ENCODE measurements at places on chromosomes 11 and 22.

DNA sequence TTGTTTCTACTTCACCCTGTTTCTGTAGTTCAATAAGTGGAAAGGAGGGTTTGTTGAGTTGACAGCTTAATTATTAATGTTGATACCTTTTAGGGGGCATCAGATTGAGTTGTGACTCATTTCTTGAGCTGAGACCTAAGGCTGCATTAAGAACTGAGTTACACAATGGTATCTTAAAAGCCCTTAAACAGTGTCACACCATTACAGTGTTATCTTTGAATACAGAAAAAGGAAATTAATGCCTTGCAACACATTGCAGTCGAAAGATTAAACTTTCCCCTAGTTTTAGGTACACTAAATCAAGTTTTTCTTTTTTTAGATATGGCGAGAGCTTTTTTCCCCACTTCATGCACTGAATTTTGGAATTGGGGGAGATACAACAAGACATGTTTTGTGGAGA lies 16.7 kb downstream of the PAFAH1B2 start:
- DNase-seq, result no peak

DNA sequence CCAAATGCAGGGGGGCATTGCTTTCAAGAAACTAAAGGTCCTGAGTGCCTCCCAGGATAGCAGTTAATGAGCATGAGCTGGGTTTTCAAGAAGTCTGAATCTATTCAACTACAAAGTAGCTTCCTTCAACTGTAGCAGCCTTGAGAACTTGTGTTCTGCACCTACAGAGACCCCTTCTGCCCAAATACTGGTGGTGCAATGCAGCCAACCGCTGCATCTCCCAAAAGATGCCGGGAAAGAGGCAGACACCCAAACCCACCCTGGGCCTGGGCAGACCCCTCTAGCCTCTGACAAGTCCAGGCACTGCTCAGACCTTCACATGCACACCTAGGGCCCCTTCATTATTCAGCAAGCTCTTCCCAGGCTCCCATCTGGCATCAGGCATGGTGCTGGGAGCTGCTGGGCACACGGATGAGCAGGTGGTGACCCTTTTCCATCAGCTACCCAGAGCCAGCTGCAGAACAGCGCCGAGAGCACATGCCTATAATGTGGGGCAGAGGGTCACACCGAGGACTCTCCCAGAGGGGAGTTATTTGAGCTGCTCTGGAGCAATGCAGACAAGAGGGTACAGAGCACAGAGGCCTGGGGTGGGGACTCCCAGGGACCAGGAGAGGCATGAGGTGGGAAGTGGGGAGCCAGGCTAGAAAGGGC lies 44.9 kb upstream of the ETS1 start:
- no peak for DNase-seq

DNA sequence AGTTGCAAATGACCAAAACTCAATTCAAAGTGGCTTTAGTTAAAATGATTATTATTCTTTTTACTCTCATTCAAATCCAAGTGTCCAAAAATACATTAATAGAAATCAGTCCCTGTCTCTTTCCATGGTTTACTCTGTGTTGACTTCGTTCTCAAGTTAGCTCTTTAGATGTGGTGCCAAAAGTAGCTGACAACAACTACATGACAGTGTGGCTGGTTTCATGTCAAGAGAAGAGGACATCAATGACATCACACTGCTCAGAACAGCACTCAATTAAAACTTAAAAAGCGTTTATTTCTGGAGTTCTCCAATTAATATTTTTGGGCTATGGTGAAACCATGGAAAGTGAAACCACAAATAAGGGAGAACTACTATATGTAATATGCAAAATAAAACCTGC lies 1746.9 kb downstream of the LRRC4C start:
- no peak for DNase-seq

DNA sequence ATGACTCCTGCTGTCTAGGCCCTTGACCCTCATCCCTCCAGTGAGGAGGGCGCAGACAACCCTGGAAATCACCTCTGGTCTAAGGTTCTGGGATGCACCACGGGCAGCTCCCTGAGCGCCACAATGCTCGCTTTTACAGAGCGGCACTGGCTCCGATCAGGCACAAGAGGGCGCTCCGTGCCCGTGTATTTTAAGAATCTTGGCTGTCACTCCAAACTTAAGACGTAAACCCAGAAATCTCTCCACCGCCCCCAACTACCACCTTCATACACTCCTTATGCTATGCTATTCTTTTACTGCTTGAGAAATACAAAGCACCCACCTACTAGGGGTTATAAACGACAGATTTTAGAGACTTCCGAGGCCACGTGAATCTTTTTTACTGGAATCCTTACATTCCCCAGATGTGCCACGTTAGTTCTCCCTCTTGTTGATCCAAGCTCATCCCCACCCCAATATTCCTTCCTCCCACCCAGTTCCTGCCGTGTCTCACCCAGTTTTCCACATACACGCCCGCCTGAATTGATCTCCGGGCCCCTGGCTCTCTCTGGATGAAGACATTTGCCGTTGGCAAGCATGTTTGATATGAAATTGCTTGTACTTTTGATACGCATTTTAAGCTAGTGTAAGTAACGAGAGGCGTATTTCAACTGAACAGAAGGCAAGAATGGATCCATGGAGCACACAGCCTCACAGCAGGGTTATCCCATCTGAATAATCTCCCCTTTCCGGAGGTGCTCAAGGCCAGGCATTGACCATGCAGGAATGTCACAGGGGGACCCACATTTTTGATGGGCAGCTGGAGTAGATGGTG lies 453.5 kb downstream of the OPCML start:
- no peak for DNase-seq

DNA sequence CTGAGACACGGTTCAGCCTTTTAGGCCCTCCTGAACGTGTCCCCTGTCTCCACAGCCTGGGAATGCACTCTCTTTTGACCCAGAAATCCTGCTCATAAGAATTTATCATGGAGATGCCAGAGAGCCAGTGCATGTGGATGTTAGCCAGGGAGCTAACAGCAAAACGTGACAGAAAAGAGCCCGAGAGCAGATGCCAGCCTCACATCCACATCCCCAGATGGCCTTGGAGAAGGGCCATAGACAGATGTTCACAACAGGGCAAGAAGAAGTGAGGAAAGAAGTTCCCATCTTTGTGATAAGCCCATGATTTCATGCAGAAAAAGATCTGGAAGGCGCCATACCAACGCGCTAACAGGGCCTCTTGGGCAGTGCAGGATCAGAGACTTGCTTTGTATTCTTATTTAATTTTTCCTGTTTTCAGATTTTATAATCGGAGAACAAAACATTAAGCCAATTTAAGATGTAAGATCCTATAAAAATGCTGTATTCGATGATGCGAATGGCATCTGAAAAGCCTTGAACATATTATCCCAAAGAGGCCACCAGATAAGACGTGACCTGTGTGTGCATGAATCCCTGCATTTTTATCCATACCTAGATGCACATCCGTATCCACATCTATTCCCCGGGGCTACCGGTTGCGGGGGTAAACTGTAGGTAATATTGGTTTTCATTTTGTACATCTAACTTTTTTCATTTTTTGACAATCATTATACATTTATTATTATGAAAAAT lies 48.7 kb downstream of the IGLL5 start:
- no peak for DNase-seq

DNA sequence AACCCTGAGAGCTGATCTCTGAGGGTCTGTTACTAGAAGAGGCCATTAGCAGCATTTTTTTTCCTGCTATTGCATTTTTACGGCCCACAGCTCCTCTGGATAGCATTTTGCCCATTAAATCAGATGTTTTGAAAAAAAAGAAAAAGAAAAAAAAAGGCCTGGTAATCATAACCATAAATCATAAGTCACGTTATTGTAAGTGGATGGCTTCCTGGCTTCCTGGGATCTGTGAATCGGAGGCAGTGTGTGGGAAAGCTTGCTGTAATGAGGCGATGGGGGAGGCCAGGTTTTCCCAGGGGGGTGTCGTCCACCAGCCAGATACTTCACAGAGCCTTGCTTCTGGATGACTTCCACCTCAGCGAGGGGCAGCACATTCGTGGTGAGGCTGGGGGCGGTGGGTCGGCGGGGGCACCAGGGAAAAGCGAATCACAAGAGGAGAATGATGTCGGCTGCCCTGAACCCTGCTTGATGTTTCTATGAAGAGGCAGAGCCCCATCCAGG lies 106.5 kb upstream of the SYT13 start:
- DNase-seq, result no peak

- no peak for DNase-seq
Measured at GRCh38 chr11:121452609-121453150, at the start of gene SORL1-AS1. TSS of gene SORL1-AS1 (minus strand) at chr11:121452967.

DNA sequence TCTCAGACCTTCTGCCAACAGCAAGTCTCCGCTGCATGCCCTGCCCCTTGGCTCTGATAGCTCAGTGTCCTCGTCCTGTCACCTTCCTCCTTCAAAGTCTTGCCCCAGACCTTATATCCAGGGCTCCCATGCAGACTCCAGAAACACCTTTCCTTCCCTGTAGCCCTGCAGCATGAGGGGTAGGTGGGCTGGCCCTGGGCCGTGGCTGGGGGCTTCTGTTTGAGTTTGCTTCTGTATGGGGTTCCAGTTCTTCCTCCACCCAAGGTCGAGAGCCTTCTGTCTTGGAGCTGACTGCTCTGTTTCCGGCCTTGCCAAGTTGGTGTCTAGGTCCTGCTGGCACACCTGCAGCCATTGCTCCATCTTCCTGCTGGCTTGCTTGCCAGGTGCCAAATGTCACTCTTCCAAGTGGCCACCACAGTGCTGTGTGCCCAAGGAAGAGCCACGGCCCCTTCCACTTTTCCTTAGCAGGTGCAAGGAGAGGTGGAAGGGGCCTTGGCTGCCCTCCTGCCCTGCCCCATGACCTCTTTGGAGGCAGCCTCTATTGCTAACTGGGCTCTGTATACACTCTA lies 74.8 kb upstream of the NECTIN1 start:
- no peak for DNase-seq

GRCh38 chr11:9077164-9077563 lies 14.2 kb downstream of the SCUBE2 start:
- DNase-seq, result no peak

DNA sequence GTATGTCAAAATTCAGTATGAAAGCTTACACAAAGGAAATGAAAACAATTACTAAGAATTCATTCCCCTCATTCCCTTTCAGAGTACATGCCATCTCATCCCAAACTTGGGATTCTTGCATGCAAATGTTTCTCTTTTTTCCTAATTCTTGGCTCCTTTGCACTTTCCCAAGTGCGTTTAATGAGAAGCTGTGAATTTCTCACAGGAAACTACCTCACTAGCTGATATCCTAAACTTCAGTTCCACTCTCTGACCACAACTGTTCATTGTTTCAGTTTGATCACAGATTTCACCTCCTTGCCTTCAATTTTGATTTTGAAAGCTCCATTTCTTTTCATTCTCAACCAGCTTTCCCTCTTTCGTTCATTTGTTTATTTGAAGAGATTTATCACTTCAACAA lies 5.9 kb upstream of the ARL14EP start:
- no peak for DNase-seq

- peak; percentile 56 for DNase-seq
Measured at GRCh38 chr22:42399315-42400271, 32.6 kb downstream of the NFAM1 start.

GRCh38 chr11:44311339-44312261 lies 1.7 kb upstream of the ALX4 start:
- no peak for DNase-seq

DNA sequence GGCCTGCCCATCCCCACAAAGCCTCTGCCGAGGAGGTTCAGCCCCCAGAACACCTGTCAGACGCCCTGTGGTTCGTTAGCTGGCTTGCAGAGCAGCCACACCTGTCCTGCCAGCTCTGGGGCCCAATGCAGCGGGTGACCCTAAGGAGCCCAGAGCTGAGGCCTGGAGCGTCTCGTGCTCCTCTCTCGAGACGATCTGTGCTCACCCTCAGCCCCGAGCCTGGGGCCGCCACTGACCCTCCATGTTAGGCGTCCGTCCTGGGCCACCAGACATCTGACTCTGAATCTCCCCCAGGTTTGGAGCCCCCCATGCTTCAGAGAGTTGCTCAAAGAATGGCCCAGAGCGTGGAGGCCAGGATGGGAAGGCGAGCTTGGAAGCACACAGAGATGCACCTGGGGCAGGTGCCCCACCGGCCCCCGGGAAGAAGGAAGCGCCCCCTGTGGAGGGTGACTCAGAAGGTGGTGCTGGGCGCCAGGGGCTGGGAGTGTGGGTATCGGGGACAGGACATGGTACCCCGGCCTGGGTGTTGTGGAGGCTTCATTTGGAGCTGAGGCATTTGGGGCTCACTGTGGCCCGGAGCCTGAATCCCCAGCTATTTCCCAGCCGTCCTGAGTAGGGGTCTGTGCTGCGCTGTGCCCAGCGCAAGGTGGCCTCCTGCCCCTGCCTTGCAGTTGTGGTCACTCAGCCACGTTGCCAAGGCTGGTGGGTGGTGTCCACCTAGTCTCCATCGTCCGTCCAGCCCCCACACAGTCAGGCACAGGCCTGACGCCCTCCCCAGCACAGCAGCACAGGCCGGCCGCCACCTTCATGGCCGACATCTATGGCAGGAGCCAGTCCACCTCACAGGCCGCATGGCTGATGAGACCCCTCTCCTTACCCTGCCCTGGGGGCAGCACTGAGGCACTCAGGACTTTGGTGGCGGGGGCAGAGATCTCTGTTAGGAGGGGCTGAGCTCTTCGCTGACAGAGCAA lies 36.2 kb downstream of the SBF1 start:
- no peak for DNase-seq

DNA sequence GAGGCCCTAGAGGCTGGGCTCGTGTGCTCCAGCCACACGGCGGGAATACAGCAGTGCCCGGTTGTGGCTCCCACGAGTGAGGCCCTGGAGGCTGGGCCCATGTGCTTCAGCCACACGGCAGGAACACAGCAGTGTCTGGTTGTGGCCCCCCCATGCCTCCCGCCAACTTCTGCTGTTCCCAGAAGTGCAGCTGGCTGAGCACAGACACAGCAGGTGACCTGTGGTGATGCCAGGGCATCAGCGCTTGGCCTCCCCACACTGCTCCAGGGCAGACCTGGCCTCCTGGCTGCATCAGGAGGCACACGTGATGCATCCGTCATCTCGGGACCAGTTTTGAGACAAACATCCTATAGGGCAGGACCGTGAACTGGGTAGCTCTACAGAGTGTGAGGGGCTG lies 110.3 kb downstream of the KCNQ1OT1 start:
- no peak for DNase-seq

- DNase-seq, result no peak
Measured at GRCh38 chr11:64848214-64848825, 3.9 kb upstream of the CDC42BPG start.

GRCh38 chr11:35887737-35888136 lies 56.1 kb upstream of the LDLRAD3 start:
- no peak for DNase-seq

GRCh38 chr22:37497062-37497599 lies 10.9 kb upstream of the MFNG start:
- DNase-seq, result no peak
